ENCODE measurements at places on chromosomes 1 and 21. TPM values are rescaled to one million over a fixed set of nuclear protein-coding genes. Genes with fewer than 3 reads are reported as not detected.

The AQP10 gene
- total RNA-seq, result not detected

The PTAFR gene
- total RNA-seq, result 0.38 TPM

DNA sequence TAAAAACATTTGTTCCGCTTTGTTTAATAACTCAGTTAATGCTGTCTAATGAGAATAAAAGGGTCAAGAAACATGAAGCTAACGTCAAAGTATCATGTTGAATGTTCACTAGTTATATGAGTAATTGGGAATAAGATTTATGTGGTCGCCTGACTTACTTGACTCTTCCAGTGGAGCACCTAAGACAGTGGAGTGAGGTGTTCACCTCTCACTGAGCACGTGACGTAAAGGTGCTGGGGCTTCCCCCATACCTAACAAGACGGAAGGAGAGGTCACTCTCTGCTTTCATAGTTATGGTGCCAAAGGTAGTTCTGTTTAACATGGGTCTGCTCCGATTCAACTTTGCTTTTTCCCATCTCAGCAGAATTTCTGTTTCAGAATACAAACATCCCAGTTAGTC is 686 bp downstream of the KMO start:
- no peaks in the 10 kb centered on the region for H3K36me3 ChIP-seq
- H3K4me3 ChIP-seq, result no peak overlapping the region
- no peak overlapping the region for H3K27ac ChIP-seq
- peaks cover 28% of the 10 kb centered on the region for H3K27me3 ChIP-seq

GRCh38 chr1:184150776-184151531 is 99.4 kb downstream of the TSEN15 start:
- H3K4me1 ChIP-seq, result peaks cover 25% of the 10 kb centered on the region
- no peak for DNase-seq
- no peak overlapping the region for H3K4me3 ChIP-seq
- no peak overlapping the region for H3K27ac ChIP-seq

DNA sequence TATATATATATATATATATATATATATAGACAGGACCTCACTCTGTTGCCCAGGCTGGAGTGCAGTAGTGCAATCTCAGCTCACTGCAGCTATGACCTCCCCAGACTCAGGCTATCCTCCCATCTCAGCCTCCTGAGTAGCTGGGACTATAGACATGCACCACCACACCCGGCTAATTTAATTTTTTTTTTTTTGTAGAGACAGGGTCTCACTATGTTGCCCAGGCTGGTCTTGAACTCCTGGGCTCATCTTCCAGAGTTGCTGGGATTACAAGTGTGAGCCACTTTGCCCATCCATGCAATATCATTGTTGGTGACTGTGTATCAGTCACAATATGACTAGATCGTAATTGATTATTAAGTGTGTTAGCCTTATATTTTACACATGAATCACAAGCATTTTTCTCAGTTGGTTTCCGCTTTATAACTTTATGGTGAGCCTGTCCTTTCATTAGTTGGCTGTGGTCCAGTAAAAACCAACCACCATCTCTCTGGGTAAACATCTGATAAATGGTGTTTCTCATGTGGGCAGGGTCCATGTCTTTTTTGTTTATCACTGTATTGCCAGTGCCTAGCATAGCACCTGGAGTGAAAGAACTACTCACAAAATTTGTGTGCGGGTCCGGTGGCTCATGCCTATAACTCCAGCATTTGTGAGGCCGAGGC is 63.6 kb downstream of the MYOM3 start:
- peaks cover 2% of the 10 kb centered on the region for H3K27me3 ChIP-seq
- DNase-seq, result no peak
- no peaks in the 10 kb centered on the region for H3K36me3 ChIP-seq
- no peak overlapping the region for H3K4me3 ChIP-seq
- no peak overlapping the region for H3K27ac ChIP-seq
- H3K4me1 ChIP-seq, result no peaks in the 10 kb centered on the region

The VWA5B1 gene
- total RNA-seq, result not detected

- H3K4me3 ChIP-seq, result no peak overlapping the region
- no peaks in the 10 kb centered on the region for H3K27me3 ChIP-seq
- no peaks in the 10 kb centered on the region for H3K36me3 ChIP-seq
- no peak overlapping the region for H3K27ac ChIP-seq
These were observed 366.6 kb upstream of the NCAM2 start for GRCh38 chr21:20631633-20632032.

The SLC2A1 gene
- 153 TPM for total RNA-seq

GRCh38 chr1:162381383-162381782 is at the start of gene C1orf226:
C1orf226 (plus strand) TSS chr1:162381728; CDS start chr1:162381902, 174 bp downstream.
- H3K4me3 ChIP-seq, result no peak within 1 kb of the TSS
- peaks cover 2% of the 10 kb centered on the region for H3K27me3 ChIP-seq
- H3K36me3 ChIP-seq, result no peaks in the 10 kb centered on the region
- no peak within 1 kb of the TSS for H3K27ac ChIP-seq
- H3K4me1 ChIP-seq, result no peaks in the 10 kb centered on the region

- DNase-seq, result no peak
- H3K27ac ChIP-seq, result no peak overlapping the region
- peaks cover 10% of the 10 kb centered on the region for H3K4me1 ChIP-seq
- no peaks in the 10 kb centered on the region for H3K36me3 ChIP-seq
- no peaks in the 10 kb centered on the region for H3K27me3 ChIP-seq
- H3K4me3 ChIP-seq, result no peak overlapping the region
These were observed 7.3 kb downstream of the FTCD start for GRCh38 chr21:46148106-46148505.

DNA sequence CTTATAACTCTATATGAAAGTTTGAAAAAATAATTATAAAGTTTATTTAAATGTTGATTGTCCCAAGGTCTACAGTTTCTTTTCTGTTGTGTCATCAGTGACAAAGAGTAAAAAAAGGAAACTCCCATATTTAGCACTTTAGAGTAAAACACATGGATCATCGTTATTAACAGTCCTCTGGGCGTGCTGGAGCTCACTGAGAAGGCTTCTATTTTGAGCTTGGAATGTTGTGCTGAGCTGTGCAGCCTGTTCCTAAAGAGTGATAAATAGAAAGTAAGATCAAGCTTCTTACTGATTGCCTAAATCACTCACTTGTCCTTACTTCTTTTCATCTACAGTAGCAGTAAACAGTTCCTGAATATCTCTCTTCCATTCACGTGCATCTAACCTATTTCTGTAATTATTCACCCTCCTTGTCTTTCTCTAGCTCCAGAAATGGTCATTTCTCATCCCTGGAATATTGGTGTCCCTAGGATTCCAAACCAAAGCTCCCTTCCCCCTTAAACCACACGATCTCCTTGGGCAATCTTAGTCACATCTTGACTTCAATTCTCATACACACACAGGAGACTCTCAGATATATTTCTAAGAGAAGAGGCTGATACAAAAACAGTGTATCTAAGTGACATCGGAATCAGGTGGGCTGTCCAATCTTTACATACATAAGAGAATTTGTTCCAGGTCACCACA is 11.9 kb downstream of the GBP5 start:
- H3K27ac ChIP-seq, result peak overlapping the region; percentile 84
- H3K27me3 ChIP-seq, result no peaks in the 10 kb centered on the region
- H3K4me1 ChIP-seq, result peaks cover 67% of the 10 kb centered on the region
- H3K4me3 ChIP-seq, result peak overlapping the region; percentile 58
- no peak for DNase-seq

The BMP8B gene
- 0.60 TPM for total RNA-seq

- H3K36me3 ChIP-seq, result peaks cover 70% of the 10 kb centered on the region
- peaks cover 36% of the 10 kb centered on the region for H3K4me1 ChIP-seq
- H3K27me3 ChIP-seq, result no peaks in the 10 kb centered on the region
- H3K4me3 ChIP-seq, result peak overlapping the region; percentile 45
These were observed 12.3 kb downstream of the ZRANB2 start for GRCh38 chr1:71068325-71069240.

- H3K27me3 ChIP-seq, result no peaks in the 10 kb centered on the region
- H3K36me3 ChIP-seq, result peaks cover 38% of the 10 kb centered on the region
- no peak overlapping the region for H3K27ac ChIP-seq
- no peak overlapping the region for H3K4me3 ChIP-seq
- DNase-seq, result no peak
These were observed 39.7 kb downstream of the LRP8 start for GRCh38 chr1:53288002-53288789.

GRCh38 chr1:55250399-55251075 is 35.4 kb upstream of the USP24 start:
- no peak overlapping the region for H3K27ac ChIP-seq
- no peak for DNase-seq
- no peaks in the 10 kb centered on the region for H3K36me3 ChIP-seq
- H3K27me3 ChIP-seq, result no peaks in the 10 kb centered on the region

DNA sequence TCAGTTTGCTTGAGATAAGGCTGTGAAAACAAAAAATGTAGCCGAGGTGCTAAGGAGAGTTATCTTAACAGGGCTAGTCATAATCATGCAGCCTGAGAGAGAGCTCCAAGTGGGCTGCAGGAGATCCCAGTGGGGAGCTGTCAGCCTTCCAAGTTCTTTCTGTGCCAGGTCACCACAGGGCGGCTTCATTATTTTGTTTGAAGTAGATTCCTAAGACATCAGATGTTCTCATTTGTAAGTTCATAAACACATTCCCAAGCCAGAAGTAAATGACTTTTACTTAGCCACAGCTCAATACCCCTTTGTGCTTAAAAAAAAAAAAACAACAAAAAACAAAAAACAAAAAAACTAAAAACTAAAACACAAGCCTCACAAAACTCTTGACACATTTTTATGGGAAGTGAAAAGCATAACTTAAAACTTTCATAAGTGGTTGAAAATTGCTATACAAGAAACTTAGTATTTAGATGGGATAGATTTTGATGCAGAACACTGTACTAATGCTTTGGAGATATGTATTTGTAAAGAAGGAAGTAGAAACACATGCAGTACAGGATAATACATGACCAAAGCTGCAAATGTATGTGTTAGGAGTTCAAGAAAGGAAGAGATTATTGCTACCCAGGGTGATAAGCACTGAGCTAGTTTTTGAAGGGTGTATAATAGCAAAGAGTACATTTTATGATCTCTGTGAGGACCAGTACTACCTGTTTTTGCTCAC is 8.6 kb downstream of the CDC14A start:
- DNase-seq, result no peak
- H3K27ac ChIP-seq, result no peak overlapping the region
- no peak overlapping the region for H3K4me3 ChIP-seq

The LMOD1 gene
- not detected for total RNA-seq

DNA sequence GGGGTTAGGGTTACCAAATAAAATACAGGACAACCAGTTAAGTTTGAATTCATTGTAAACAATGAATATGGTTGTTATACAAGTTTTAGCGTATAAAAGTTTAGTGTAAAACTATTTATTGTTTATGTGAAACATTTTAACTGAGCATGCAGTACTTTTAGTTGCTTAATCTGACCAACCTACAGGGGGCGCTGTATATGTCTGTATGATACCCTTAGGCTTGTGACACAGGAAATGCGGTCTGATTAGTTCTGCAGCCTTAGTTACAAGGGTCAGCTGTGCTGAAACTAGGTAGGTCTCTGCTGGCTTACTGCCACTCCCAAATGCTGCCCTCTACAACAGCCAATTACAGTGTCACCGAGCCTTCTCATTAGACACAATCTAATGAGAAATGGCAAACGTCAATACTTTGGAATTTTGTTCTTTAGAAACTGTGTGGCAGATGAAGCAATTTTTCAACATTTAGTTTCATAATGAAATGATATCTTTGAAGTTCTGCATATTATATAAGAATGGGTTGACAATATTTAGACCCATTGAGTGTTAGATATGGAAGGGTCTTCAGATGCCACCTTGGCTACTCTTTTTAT is 56.2 kb downstream of the NTNG1 start:
- H3K27ac ChIP-seq, result no peak overlapping the region
- H3K4me3 ChIP-seq, result no peak overlapping the region
- H3K36me3 ChIP-seq, result no peaks in the 10 kb centered on the region
- no peaks in the 10 kb centered on the region for H3K4me1 ChIP-seq

DNA sequence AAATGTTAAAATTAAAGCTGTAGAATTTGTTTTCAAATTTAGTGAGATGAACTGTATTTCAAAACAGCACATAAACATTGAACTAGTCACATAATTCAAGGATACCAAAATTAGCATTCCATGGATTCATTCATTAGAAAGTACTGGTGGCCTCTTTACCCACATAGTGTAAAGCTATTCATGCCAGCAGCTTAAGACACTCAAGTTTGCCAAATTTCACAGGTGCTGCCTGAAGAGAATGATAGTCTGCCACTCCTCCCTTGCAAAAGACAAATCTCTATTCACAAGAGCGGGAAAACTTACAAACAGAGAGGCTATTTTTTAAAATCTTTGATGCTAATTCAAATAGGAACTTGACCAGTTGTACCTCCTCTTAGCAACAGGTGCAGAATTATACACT is 337.0 kb downstream of the BRINP3 start:
- DNase-seq, result no peak
- no peaks in the 10 kb centered on the region for H3K4me1 ChIP-seq
- no peaks in the 10 kb centered on the region for H3K27me3 ChIP-seq
- no peak overlapping the region for H3K27ac ChIP-seq

- no peak for DNase-seq
- peaks cover 20% of the 10 kb centered on the region for H3K27me3 ChIP-seq
- no peaks in the 10 kb centered on the region for H3K4me1 ChIP-seq
- H3K36me3 ChIP-seq, result no peaks in the 10 kb centered on the region
- H3K27ac ChIP-seq, result no peak overlapping the region
These were observed 71.5 kb upstream of the NR5A2 start for GRCh38 chr1:199956005-199956404.

GRCh38 chr1:83931658-83932253 is 67.2 kb downstream of the TTLL7 start:
- no peak for DNase-seq
- no peak overlapping the region for H3K27ac ChIP-seq
- no peaks in the 10 kb centered on the region for H3K4me1 ChIP-seq
- peaks cover 12% of the 10 kb centered on the region for H3K27me3 ChIP-seq
- H3K36me3 ChIP-seq, result no peaks in the 10 kb centered on the region

- no peak overlapping the region for H3K27ac ChIP-seq
- no peaks in the 10 kb centered on the region for H3K4me1 ChIP-seq
- H3K36me3 ChIP-seq, result no peaks in the 10 kb centered on the region
- no peak for DNase-seq
These were observed 4.0 kb upstream of the PLCH2 start for GRCh38 chr1:2472109-2472508.

The ZNF124 gene
- total RNA-seq, result 12.3 TPM
